Stimulated activated CD4-positive, alpha-beta T cell treated with anti-CD3 and anti-CD28 coated beads, TNF-alpha, amount 100 ng/mL, for 1 hour (primary cell): ENCODE measurements at places on chromosomes 2 and 18.

- DNase-seq, result no peak
These were observed 51.1 kb downstream of the CTIF start for GRCh38 chr18:48589797-48590519.

DNA sequence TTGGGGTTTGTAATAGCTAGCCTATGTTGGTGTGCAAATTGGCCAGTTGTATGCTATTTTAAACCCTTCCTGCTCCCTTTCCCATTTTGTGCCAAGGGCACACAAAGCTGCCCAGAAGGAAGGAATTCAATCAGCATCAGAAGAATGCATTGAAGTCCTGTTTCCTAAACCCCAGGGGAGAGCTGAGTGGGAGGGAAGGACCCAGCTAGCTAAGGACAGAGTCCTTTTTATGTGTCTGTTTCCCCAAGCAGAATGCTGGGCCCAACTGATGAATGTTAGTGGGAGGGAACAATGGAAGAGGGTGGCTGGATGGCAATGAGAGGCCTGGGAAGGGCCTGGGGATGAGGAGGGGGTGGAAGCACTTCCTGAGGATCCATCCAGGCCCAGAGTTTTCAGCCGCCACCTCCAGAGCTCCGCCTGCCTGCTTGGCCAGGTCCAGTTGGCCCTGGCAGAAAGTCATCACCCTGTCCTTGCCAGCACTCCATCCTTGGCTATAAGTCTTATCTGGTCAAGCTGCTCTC, 32.7 kb downstream of the MEX3C start:
- no peak for DNase-seq

DNA sequence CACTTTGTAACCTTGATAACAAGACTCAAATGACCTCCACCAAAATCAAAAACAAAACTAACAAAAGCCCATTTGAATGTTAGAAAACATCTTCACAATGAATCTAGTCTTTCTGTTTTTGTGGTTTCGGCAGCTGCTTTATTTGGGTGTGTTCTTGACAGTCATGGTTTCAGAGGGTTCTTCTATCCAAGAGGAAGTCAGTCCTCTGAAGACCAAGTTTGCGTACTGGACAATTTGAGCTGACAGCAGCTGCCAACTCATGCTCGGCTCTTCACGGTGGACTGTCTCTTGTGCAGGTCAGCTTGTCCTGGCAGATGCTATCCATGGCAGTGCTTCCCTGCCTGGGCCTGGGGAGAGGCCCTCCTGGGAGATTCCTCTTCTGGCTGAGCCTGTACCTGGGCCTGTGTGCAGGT, 91.0 kb downstream of the TMEM17 start:
- DNase-seq, result no peak

GRCh38 chr2:215355801-215356200, 43.9 kb downstream of the ATIC start:
- no peak for DNase-seq

- DNase-seq, result no peak
These were observed 15.5 kb downstream of the IL1F10 start for GRCh38 chr2:113083296-113083695.

DNA sequence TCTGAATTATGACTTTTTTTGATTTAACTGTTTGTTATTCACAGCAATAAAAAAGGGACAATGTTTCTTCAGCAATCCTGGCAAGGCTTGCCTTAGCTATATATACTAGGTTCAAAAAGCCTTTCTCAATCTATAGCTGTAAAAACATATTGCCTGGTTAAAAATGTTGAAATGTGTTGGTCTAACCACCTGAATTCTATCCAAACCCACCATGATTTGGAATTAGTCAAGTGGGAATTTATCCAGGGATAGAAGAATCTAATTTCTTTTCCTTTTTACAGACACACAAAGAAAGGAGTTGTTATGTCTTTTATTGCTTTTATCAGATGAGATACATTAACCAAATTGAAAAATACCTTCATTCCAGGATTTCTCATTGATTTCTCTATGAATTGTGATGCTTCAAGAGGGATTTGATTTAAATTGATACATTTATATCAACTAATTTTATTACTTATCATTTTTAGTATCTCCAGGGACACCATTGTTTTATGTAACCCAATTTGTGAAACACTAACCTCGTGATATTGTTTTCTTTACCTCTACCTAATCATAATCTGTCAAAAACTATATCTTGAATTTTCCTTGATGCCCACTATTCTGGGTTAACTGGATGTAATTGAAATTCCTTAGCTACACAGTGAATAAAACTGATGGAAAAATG, 88.1 kb downstream of the LRP1B start:
- DNase-seq, result no peak

DNA sequence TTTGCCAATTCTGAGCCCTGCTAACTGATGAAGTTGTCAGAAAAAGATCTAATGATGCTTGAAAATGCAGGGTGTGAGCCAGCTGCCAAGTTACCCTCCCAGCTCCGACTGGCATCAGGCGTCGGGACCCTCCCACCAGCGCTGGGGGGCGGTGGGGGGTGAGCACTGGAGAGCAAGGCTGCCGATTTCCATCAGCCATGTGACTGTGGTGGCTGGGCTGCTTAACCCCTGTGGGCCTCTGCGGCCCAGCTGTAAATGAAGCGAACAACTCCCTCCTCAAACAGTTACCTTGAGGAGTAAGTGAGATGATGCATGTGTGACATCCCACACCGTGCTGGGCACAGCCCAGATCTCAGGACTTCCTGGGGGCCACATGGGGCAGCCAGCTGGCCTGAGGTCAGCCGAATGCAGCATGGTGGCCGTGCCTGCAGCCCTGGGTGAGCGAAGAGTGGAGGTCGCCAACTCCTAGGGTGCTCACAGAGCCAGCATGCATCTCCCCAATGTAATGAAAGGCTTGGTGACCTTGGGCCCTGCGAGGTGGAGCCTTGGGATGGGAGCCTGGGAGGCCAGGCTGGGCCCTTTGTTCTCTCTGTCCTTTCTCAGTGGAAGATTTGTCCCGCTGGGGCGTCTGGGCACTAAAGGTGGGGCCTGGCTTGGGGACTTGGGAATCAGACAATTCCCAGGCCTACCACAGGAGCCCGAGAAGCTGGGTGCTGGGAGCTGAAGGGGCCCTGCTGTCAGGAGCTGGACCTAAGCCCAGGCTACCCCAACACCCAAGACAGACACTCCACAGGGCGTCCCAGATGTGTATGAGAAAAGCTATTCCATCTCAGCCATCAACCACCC, 25.1 kb downstream of the CIB4 start:
- no peak for DNase-seq

DNA sequence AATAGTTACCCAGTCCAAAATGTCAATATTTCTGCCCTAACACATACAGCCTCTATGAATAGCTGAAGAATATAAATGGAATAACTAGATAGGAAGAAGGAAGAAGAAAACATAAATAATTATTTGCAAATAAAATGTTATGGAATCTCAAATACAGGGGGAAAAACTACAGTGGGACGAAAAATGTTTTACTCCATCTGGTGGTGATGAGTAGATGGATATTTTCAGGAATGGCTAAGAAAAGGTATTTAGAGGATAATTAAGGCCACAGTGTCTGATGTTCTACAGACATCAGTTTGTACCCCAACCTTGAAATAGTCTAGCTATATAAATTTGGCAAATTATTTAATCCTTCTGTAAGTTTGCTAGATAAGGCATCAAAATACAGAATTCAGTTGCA, 178.1 kb upstream of the FSHR start:
- DNase-seq, result no peak

DNA sequence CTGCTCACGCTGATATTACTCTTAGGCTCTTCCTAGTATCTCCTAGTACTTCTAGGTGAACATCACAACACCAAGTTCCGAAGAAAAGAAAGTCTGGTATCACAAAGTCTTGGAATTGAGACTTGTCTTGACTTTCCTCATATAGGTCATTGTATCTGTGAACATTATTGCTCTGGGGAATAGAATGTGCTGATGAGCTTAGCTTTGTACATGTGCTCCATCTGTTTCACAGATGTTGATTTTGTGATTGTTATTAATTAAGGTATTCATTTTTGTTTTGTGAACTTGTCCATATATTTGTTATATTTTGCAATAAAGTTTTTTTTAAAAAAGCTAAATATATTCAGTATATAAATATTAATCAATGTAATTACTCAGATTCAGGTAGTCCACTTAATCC, 111.7 kb downstream of the BABAM2 start:
- no peak for DNase-seq

- DNase-seq, result no peak
These were observed 20.4 kb downstream of the RBM43 start for GRCh38 chr2:151241224-151241623.

- DNase-seq, result no peak
These were observed 40.6 kb upstream of the GCFC2 start for GRCh38 chr2:75751360-75751759.

DNA sequence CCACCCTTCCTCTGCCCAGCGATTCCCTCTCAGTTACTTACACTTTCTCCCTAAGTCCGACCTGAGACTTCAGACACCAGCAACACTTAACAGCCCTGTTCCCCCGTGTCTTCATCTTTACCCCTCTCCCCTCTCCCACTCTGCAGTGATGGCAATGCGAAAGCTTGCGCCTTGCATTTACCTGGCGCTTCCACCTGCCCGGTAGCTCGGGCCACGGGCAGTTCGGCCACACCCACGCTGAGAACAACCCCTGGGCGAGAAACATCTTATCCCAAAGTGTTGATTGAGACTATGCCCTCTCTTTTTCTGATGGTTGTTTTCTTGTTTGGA, 558 bp downstream of the DNAJC10 start:
- DNase-seq, result no peak

DNA sequence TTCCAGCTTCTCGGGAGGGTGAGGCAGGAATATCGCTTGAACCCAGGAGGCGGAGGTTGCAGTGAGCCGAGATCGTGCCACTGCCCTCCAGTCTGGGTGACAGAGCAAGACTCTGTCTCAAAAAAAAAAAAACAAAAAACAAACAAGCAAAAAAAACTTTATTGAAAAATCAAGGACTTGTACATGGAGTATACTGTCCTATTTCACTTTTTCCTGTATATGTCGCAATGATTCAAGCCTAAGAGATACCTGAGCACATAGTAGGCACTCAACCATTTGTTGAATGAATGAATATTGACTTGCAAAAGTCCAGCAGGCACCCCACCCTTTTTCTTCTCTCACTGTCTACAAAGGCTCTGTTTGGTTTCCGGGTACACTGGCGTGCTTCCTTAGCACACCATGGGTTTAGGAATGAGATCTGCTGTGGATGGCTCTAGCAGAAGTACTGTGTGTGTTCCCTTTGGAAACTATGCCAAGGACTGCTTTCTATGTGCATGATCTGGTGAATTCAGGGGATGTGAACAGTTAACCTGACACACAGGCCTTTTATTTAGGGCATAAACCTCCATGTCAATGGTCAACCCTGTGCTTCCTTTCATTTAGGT, 6.1 kb downstream of the APCDD1 start:
- no peak for DNase-seq

GRCh38 chr2:200649724-200650123, 63.9 kb downstream of the AOX1 start:
- no peak for DNase-seq

- DNase-seq, result no peak
These were observed 2.8 kb downstream of the SYT4 start for GRCh38 chr18:43274526-43274925.

DNA sequence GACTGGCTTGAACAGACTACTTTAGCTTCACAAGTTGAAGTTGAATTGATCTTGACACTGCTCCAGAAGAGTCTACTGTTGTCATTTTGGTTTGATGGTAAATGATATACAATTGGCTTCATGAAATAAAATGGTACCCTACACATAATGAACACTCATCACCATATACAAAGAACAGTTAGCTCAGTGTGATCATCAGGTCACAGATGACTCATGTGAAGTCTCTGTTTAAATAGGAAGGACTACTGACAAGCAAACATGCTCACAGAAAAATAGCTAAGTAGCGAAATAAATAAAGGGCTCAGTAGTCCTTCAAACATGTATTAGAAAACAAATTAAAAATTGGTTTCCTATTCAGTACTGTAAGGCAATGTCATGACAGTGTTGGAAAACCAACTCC, 96.2 kb downstream of the MEIS1 start:
- DNase-seq, result no peak

GRCh38 chr18:25350489-25351251, 1.3 kb downstream of the ZNF521 start:
- no peak for DNase-seq

- DNase-seq, result no peak
These were observed 33.6 kb upstream of the EFEMP1 start for GRCh38 chr2:55957142-55957541.

- no peak for DNase-seq
These were observed 159.8 kb downstream of the DDX1 start for GRCh38 chr2:15751477-15751876.

DNA sequence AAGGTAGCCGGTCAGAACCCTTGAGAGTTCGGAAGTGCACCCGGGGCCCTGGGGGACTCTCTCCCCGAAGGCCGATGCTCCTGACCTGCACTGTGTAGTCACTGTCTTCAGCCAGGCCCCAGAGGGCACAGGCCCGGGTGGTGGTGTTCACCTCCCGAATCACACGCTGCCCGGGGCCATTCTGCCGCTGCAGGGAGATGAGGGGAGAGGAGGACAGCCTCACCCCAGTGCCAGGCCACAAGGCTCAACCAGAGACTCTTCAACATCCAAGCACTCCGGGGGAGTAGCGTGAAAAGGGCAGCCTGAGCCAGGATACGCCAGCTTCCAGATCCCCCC, 1.1 kb downstream of the FNDC4 start:
- DNase-seq, result no peak

GRCh38 chr2:10646153-10646552, 43.6 kb downstream of the NOL10 start:
- DNase-seq, result no peak

GRCh38 chr2:201858281-201859184, 52.2 kb downstream of the CDK15 start:
- DNase-seq, result no peak

GRCh38 chr2:43175020-43175441, 51.4 kb downstream of the ZFP36L2 start:
- no peak for DNase-seq

- no peak for DNase-seq
These were observed 639.9 kb downstream of the ERBB4 start for GRCh38 chr2:211898702-211899101.

DNA sequence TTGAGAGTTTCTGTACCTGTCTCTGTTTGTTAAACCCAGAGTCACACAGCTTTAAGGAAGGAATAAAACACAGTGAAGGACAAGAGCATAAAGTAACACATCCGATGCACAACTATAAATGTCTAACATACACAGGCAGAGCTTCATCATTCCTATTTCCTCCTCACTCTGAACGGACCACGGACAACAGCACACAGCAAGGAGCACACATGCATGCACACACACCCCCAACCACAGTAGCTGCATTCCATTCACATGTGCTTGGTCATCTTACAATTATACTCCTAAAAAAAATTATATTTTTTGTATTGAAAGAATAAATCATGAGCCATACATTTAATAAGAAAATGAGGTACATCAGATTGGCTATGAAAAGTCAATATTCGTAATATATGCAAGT, 58.3 kb downstream of the ID2 start:
- no peak for DNase-seq

GRCh38 chr2:220310451-220310861, 683.0 kb downstream of the SLC4A3 start:
- no peak for DNase-seq
